HL-60 (cell line): ENCODE measurements at places on chromosomes 13 and 19.

DNA sequence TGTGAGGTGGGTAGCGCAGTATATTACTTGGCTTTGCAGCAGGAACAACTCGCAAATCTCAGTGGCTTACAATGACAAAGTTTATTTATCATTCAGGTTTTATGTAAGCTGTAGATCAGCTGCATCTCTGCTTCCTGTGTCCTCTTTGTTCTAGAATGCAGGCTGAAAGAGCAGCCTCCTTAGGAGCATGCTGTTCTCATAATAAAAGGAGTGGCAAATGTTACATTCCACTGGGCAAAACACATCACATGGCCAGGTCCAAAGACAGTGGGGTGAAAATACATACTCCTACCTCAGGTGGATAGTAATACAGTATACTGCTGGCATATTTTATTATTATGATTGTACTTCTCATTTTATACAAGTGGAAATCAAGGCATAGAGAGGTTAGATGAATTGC lies 1.2 kb upstream of the CSNK1A1L start:
- no peak for DNase-seq

- peak; percentile 17 for DNase-seq
Measured at GRCh38 chr13:51967482-51968446, 43.5 kb downstream of the ATP7B start.

- no peak for DNase-seq
Measured at GRCh38 chr13:33007237-33007636, 9.0 kb upstream of the KL start.

GRCh38 chr13:97798836-97799235 lies 154.6 kb upstream of the IPO5 start:
- no peak for DNase-seq

DNA sequence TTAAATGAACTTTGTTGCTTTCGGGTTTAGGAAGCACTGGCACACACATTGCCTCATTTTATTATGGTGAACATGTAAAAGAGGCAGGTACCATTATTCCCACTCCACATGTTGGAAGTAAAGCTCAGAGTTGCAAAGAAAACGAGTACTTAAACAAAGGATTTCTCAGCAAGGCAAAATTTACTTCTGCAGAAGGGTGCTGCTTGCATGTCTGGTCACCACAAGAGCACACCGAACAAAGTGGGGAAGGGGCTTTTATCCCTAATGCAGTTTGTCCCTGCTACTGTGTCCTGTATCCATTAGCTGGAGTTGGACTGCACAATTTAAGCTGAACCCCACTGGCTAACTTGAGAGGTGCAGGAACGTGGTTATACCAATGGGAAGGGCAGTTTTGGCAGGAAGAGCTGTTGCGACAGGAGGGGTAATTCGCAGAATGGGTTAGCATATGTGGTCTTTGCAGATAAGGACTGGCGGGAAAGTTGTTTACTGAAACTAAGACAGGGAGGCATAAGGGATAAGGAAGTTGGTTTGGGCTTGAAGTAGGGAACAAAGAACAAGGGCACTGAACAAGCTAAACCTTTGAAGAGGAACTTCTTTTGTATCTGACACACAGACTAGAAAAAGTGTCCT lies 545.5 kb downstream of the UQCRFS1 start:
- DNase-seq, result no peak

- DNase-seq, result no peak
Measured at GRCh38 chr19:45162608-45163143, 1.9 kb upstream of the NKPD1 start.

DNA sequence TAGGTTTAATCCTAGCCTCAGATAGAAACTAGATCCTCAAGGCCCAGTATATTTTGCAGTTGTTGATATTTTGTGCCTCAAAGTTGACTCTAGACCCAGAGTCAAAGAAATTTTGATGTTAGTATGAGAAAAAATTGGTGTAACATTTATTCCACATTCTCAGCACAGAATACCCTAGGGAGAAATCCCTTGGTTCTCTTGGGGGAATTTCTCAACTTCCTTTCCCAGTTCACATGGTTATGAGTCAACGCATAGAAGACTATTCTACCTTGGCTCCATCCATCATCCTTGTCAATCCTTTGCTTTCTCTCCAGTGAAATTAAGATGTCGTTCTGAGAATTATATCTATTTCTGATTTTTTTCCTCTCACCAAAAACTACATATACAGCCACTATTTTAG lies 145.3 kb downstream of the POSTN start:
- DNase-seq, result no peak

DNA sequence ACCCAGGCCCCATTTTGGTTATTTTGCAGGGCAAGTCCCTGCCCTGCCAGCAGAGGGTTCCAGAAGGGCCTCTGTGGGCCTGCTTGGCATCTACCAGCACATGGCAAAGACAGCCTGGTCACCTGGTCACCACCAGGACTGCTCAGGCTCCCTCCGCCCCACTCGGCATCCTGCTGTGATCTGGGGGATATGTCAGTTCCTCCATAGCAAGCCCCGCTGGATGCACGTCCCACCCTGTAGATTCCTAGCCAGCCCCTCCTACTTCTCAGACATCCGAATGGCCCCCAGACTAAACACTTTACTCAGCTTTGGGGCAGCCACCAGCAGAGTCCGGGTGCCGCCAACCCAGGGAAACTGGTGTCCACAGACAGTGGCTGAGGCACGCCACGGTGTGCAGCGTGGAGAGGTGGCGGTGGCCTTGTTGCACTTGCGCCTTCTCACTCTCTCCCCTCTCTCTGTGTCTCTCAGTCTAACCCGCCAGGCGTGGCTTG lies 31.8 kb upstream of the USE1 start:
- DNase-seq, result no peak

DNA sequence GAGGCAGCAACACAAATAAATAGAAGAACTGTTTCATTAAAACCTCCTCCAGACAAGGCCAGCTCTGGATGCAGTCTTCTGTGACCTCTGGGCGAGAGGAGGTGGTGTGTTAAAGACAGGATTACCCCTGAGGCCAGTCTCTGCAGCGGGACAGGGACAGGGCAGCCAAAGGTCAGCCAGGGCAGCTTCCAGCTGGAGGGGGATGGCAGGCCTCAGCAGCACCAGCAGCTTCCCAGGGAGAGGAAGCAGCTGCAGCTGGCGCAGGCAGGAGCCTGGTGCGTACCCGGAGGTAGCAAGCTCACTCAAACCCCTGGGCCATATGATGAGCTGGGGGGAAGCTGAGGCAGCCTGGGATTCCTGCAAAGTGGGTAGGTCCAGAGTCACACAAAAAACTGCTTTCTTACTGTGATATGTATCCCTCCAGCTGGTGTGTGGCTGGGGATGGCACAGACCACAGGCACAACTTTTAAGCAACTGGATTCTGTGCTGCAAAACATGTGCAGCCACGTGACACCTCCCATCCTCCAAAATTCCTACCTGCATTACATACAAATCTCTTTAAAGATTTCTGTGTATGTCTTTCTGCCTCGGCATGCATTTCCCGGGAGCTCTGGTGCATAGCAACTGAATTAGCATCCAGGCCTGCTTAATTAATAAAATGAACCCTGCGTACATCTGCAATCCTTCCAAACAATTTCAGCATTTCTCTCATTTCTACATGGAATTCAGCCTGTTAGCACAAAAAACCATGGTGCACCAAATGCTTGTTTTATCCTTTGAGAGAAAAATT lies 238.3 kb upstream of the MAB21L1 start:
- no peak for DNase-seq

- no peak for DNase-seq
Measured at GRCh38 chr19:50542943-50543342, 25.3 kb downstream of the LRRC4B start.

GRCh38 chr19:2154587-2155075 lies 3.3 kb upstream of the AP3D1 start:
- DNase-seq, result no peak
